ENCODE measurements at places on chromosomes 3 and 15. TPM values are rescaled to one million over a fixed set of nuclear protein-coding genes. Genes with fewer than 3 reads are reported as not detected.

DNA sequence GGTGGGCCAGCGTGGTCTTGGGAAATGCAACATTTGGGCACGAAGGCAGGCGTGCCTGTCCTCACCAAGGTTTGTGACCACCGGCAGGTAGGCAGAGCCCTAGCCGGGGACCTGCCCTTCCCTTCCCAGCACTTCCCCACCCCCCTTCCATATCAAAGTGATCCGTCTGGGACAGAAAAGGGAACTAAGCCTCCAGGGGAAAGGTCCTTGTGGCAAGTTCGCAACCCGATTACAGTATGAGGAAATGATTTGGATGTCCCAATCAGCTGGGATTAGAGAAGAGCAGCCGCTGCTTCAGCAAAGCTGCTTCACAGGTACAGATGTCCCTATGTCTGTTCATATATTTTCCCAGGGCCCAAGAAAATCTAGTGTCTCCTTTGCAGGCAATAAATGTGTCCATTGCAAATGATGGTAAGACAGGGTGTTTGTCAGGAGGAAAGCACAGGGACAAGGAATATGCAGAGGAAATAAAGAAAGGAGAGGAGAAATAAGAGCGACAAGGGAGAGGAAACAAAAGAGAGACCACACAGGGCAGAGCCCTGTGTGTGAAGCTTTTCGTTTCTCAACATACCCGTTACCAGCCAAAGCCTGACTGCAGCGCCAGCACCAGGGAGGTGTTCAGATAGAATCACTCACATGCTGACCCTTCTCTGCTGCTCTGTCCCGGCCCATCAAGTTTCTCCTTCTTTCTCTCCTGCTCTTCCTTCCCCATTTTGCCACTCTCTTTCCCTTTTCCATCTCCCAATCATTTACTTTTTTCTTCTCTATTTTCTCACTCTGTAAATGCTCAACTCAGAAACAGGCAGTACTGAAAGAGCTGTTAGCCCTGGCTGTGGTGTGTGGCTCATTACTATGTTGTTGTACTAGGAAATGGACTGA lies 17.4 kb upstream of the SECISBP2L start:
- DNase-seq: no peak

DNA sequence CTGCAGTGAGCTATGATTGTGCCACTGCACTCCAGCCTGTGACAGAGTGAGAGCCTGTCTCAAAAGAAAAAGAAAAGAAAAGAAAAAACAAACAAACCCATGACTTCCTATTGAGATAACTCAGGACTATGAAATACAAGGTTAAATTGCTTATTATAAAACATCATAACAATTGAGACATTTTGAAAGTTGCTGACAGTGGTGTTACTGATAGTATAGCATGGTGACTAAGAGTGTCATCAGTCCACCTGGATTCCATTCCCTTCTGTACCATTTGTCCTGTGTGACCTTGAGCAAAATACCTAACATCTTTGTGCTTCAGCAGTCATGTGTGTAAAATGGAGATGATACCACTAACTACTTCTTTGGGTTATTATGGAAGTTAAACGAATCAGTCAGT lies 49.1 kb downstream of the ARHGEF26 start:
- DNase-seq: no peak

DNA sequence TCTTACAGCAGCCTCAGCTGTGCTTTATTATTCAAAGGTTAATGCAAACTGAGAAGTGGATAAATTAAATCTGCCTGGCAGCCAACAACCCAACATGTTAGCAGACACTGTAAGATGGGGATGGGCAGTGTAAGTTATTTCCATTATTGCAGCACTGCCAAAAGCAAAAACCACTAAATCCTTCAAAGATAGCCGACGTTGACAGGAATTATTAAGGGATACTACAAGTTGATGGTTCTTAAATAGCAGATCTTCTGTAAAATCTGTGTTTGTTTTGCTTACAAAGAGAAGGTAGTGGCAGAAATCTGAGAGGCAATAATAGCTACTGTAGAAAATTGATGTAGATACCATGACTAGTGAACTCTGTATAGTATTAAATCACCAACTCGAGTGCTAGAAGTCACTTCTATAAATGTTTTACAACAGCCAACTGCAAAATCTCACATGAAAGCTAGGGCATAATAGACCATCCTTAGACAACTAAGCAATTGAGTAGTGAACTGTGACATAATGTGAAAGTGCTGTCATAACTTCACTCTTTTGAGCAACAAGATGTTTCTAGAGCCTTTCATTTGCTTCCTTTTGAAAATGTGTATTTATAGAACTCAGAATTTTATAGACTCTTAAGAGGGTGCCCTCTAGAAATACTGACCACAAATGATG lies 278.6 kb downstream of the UBE2E2 start:
- DNase-seq: no peak

OR5K4 gene
- not detected for total RNA-seq

DUOXA2 gene
- not detected for total RNA-seq

SI gene
- total RNA-seq: not detected
